ENCODE measurements at places on chromosomes 16 and 17.

GRCh38 chr17:77609553-77610517, 348.7 kb upstream of the TNRC6C start:
- no peak for DNase-seq

GRCh38 chr16:9408297-9408878, 316.9 kb downstream of the HAPSTR1 start:
- no peak for DNase-seq

DNA sequence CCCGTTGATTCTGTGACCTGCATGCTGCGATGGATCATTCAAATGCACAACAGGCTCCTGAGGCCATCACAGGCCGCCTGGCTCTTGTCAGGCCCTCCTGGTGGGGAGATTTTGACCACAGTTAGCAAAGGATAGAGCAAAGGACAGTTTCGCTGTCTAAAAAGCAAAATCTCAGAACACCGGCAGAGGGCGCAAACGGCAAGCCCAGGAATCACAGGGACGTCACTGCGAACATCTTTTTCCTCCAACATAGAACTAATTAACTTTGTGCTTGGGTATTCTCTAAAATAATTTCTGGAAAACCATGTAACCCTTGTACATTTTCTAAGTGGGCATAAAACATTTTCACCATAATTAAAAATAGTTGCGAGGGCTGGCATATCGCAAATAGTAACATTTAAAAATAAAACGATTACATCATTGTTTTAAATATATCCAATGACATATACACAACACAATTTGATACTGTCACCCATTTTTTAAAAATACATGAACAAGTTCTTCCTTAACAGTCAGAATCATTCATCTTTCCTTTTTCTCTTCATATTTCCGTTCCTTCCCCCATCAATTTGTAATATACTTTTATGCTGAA, 19.7 kb upstream of the SLC47A1 start:
- DNase-seq = no peak

DNA sequence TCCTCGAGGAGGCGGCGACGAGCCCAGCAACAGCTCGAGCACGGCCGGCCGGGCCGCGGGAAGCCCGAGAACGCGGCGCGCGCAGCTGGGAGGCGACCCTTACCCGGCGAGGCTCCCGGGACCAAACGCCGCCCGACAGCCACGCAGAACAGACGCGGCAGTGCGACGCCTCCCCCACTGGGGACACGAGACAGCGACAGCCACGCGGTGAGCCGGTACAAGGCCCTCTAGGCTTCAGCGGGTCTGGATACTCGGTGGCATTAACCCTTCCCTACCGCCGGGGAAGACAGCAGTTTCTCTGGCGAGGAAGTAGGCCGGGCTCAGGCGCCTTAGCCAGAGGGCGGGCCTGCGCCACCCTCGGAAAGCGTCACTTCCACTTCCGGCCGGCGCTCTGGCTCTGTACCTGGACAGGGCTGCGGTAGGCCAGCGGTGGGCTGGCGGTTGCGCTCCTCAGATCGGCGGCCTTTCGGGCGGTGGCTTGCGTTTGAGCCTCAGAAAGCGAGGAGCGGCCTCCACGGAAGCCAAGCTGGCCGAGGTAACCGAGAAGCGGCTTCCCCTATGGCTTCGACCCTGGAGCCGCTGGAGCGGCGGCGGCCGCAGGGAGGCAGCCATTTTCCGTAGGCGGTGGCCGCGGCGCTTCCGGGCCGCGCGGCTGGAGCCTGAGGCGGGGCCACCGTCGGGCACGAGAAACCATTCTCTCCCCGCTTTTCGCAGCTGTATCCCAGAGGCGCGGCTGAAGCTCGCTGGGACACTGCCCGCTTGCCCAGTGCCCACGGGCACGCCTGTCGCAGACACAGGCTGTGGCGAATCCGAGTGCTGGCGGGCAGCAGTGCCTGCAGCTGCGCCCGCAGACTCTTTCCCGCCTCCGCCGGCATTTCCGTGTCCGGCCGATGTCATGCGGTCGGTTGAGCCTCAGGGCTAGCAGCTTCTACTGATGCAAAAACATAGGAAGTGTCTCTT, at the start of the genes TIGD7 and ZNF75A:
TIGD7 (minus strand) TSS at position 322 of the 960 bp plus-strand sequence. CDS start 4,816 bp downstream, outside the sequence.
ZNF75A (plus strand) TSS at position 389 of the 960 bp plus-strand sequence. CDS start 2,932 bp downstream, outside the sequence.
- DNase-seq = peak; percentile 47

DNA sequence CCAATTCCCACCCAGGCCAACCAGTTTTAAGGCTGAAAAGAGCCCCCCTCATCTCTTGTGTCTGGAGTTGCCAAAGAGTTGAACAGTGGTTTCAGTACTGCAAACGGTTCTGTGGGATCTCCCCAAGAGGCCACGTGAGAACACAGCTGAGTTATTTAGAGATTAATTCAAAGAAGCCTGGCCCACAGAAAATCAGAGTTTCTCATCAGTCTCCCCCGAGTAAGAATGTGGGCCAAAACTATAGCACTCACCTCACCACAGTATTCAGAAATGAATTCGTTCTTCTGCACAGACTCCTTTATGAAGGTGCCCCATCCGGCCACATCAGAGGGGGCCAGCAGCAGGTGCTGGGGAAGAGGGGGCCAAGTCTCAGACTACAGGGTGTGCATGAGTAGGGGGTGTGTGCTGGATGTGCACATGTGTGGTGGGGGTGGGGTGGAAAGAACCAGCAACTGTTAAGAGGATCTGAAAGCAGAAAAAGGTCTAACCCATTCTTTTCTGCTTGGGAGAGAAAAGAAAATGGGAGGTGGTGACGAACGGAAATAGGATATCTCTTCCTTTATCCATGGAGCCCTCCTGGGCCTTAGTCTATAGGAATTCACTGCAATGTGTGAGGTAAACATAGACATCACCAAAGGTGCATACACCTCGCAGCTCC, 22.6 kb downstream of the CNTNAP1 start:
- DNase-seq = no peak

DNA sequence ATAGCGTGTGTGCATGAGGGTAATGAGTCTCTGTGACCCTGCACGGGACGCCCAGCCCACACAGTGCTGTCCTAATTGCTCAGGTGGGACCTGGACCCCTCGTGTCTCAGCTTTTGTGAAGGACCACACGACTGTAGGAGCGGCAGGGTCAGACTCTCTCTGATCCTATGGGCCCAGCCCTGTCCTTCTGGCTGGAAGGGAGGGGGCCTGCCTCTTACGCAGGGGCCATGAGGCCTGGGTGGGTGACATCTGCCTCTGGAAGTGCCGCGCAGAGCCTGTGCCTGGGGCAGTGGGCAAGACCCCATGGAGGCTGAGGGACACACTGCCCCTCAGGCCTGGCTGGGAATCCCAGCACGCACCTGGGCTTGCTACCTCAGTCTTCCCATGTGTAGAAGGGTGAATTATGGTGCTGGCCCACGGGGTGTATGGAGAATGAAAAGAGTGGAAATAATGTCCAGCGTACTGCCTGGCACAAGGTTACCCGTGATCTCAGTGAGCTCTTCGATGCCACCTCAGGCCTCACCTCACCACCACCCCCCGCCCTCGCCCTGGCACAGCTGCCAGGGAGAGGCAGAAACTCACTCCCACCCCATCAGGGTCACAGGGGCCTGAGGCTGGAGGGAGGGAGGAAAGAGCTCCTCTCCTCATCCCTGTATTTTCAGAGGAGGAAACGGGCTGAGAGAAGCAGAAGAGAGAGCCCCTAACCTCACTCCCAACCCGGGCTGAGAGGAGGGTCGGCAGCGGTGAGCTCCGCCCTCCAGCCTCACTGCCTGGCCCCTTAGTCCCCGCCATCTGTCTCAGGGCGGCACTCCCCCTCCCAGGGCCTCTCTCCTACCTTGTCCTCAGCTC, 27.1 kb upstream of the DBNDD1 start:
- no peak for DNase-seq

DNA sequence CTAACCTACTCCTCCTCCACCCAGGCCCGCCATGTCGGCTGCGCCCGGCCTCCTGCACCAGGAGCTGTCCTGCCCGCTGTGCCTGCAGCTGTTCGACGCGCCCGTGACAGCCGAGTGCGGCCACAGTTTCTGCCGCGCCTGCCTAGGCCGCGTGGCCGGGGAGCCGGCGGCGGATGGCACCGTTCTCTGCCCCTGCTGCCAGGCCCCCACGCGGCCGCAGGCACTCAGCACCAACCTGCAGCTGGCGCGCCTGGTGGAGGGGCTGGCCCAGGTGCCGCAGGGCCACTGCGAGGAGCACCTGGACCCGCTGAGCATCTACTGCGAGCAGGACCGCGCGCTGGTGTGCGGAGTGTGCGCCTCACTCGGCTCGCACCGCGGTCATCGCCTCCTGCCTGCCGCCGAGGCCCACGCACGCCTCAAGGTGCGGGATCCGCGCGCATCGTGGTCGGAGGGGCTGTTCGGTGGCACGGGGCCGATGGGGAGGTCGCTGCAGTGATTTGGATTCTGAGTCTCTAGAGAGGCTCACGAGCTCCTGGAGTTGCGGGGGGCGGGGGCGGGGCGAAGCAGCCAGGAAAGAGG, 878 bp downstream of the TRIM72 start:
- DNase-seq = no peak

- no peak for DNase-seq
Measured at GRCh38 chr16:84842516-84843148, 22.8 kb downstream of the CRISPLD2 start.

DNA sequence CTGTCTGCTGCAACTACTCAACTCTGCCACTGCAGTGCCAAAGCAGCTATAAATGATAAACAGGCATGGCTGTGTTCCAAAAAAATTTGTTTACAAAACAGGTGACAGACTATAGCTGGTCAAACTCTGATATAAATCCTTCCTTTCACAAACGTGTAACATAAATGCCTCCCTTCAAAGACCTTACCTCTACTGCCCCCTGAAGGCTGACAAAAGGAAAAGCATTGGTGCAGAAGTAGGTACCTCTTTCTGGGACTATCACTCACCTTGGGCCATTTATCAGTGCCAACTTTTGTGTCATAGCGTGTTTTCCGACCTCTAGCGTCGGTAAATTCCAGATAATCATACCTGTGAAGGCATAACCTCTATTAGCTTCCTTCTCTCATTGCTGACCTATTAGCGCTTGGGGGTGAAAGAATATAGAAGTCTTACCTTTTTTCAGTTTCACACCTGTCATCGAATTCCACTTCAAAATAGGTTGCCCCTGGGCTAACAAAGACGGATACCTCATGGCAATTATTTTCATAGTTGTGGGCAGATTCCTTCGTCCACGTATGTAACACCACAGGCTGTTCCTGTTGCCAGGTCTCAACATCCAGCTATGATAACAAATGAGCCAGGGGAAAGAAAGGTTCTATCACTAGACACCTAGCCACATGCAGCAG, 67.9 kb downstream of the ZZEF1 start:
- no peak for DNase-seq

- no peak for DNase-seq
Measured at GRCh38 chr17:4998732-4999429, 1.1 kb downstream of the KIF1C start.

DNA sequence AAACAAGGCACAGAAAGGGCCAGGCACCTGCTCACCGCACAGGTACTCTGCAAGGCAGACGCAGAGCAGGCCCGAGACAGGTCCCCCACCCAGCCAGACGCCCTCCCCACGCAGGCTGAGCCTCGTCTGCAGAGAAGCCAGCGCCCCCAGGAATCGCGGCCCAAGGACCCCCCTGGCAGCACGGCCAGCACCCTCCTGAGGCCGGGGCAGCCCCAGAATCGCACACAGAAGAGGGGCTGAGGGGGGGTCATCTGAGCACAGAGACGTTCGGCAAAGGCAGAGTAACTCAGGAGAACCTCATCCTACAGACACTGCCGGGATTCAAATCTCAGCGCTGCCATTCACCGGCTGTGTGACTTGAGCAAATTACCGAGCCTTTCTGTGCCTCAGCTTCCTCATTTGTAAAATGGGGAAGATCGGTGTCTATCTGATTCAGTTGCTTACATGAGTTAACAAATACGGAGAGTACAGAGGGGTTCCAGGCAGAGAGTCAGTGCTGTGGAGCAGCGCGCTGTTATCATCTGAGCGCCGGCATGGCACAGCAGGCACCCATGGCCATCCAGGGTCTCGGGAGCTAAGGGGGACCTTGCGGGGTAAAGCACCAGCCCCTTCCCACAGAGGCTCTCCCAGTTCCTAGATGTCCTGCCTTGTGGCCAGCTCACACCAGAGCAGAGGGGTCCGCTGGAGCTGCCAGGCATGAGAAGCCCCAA, 10.4 kb downstream of the EMC6 start:
- no peak for DNase-seq

DNA sequence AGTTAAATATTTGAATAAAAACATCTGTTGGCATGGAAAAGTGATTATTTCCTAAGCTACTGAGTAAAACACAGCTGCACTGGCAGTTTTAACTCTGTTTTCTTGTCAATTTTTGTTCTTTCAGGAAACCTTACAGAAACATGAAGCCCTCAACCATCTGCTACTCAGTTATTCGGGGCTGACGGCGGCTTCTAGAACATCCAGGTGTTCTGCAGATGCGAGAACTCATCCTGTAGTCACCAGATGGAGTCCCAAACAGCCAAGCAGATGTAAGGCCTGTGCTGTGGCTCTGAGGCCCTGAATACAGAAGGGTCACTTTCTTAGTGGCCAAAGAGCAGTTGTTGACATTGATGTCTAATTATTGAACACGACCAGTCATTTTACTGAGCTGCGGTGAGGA, 15.5 kb downstream of the ARSG start:
- DNase-seq = no peak

DNA sequence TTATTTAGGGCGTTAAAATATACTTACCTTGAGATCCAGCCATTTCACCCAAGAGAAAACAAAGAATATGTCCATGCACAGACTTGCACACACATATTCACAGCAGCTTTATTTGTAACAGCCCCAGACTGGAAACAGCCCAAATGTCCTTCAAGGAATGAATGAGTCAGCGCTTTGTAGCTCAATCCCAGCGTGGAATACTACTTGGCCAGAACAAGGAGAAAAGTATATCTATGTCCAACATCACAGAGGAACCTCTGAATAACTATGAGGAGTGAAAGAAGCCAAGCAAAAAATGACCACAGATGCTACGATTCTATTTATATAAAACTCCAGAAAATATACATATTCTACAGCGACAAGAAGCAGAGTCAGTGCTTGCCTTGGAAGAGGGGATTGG, 158.3 kb downstream of the ENGASE start:
- DNase-seq = no peak

DNA sequence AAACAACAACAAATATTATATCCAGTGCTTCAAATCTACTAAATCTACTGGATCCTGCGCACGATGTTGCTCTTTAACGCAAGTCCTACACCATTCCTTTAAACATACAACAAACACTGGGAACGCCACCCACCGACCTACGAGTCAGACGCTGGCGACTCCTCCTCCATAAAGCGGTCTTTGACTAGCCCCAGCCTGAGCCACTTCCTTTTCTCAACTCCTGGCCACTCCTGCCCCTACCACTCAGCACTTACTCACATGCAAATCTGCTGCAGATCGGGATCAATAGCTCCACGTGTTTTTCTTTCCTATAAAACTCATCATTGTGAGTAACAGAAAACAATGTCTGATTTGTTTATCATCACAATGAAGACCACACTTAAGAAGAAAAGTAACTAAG, 32.8 kb upstream of the MNT start:
- no peak for DNase-seq
